PC-3 (cell line): ENCODE measurements at places on chromosomes 16 and 17. TPM values are rescaled to one million over a fixed set of nuclear protein-coding genes. Genes with fewer than 3 reads are reported as not detected.

- no peak overlapping the region for H3K27ac ChIP-seq
- H3K27me3 ChIP-seq: no peaks in the 10 kb centered on the region
- H3K36me3 ChIP-seq: no peaks in the 10 kb centered on the region
- no peak overlapping the region for H3K4me3 ChIP-seq
Measured at GRCh38 chr16:84194470-84195200, 3.7 kb downstream of the ADAD2 start.

- H3K27me3 ChIP-seq: no peaks in the 10 kb centered on the region
- H3K27ac ChIP-seq: no peak overlapping the region
- H3K4me3 ChIP-seq: no peak overlapping the region
- no peaks in the 10 kb centered on the region for H3K36me3 ChIP-seq
- no peak for DNase-seq
Measured at GRCh38 chr17:38864636-38865398, 5.0 kb upstream of the LASP1 start.

- H3K4me1 ChIP-seq: no peaks in the 10 kb centered on the region
- no peaks in the 10 kb centered on the region for H3K27me3 ChIP-seq
- H3K27ac ChIP-seq: no peak overlapping the region
- H3K36me3 ChIP-seq: no peaks in the 10 kb centered on the region
- no peak overlapping the region for H3K4me3 ChIP-seq
Measured at GRCh38 chr16:31785126-31785525, 88.5 kb upstream of the ZNF267 start.

DNA sequence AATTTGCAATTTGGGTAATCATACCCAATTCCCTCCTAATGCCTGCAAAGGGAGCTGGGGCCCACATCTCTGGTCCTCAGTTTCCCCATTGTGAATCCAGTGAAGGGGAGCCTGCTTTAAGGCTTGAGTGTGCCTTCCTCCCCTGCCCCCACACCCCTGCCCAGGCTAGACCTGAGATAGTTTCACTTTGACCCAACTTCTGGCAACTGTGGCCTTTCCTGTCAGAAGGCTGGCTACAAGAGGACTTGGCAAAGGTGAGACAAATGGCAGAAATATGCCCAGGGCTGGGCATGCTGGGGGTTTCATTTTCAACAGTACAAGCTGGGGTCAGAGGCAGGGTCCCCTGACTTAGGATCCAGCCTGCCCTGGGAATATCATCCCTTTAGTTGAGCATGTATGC, 10.0 kb downstream of the SOCS1 start:
- no peak overlapping the region for H3K27ac ChIP-seq
- H3K4me3 ChIP-seq: no peak overlapping the region
- H3K4me1 ChIP-seq: no peaks in the 10 kb centered on the region
- H3K27me3 ChIP-seq: no peaks in the 10 kb centered on the region
- no peaks in the 10 kb centered on the region for H3K36me3 ChIP-seq
- no peak for DNase-seq

DNA sequence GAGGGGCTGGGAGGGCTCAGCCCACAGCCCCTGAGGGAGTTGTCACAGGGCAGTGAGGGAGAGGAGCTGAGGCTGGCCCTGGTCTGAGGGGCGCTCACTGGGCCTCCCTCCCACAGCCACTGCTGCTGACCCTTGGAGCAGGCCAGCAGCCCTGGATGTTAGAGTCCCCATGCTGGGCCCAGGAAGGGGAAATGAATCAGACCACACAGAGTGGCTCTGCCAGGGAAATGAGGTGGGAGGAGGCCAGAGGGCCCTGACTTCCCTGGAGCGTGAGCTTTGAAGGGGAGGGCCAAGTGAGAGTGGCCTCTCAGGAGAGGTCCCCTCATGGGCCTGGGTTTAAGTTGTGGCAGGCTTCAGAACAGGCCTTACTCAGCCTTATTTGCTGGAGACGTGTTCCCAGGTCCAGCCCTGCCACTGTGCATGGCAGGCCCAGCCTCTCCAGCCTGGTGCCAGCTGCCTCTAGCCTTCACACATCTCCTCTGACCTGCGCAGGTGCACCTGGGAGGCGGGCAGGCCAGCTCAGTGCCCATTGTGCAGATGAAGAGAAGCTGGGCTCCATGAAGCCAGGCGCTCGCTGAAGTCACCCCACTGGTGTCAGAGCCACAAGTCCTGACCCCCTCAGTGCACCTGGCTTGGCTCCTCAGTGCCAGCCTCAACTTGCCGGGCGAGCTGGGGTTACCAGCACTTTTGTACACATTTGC, 15.4 kb downstream of the GPT2 start:
- H3K27ac ChIP-seq: no peak overlapping the region
- H3K4me1 ChIP-seq: no peaks in the 10 kb centered on the region
- no peak for DNase-seq
- no peaks in the 10 kb centered on the region for H3K27me3 ChIP-seq

DNA sequence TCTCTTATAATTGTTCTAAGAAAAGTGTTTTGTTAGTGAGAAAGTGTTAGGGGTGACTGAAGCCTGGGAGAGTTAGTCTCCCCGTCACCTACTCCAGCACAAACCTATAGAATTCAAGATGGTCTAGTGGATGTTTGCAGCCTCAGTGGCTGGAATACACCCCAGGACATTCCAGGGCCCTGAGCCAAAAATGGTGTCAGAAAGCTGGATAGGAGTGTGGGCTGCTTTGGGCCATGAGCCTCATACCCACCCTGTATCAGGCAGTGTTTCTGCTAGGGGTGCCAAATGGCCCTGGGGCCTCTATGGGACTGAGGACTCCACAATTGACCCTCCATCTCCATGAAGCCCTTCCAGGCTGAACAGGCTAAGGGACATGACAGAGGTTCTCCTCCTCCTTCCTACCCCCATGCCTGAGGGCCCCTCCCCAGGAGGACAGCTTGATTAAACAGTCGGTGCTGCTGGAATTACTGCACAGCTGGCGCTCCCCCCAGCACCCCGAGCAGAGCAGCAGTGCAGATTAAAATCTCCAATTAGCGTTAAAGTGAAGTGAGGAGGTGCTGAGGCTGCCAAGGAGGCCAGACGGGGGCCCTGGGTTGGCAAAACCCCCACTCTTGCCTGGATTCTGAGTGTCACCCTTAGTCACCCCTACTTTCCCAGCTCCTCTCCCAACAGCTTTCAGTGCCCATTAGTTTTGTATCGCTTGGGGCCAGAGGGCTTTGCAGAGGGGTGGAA, 59.1 kb downstream of the NEUROD2 start:
- H3K36me3 ChIP-seq: no peaks in the 10 kb centered on the region
- H3K27ac ChIP-seq: no peak overlapping the region
- no peak for DNase-seq
- no peak overlapping the region for H3K4me3 ChIP-seq
- H3K27me3 ChIP-seq: no peaks in the 10 kb centered on the region

DNA sequence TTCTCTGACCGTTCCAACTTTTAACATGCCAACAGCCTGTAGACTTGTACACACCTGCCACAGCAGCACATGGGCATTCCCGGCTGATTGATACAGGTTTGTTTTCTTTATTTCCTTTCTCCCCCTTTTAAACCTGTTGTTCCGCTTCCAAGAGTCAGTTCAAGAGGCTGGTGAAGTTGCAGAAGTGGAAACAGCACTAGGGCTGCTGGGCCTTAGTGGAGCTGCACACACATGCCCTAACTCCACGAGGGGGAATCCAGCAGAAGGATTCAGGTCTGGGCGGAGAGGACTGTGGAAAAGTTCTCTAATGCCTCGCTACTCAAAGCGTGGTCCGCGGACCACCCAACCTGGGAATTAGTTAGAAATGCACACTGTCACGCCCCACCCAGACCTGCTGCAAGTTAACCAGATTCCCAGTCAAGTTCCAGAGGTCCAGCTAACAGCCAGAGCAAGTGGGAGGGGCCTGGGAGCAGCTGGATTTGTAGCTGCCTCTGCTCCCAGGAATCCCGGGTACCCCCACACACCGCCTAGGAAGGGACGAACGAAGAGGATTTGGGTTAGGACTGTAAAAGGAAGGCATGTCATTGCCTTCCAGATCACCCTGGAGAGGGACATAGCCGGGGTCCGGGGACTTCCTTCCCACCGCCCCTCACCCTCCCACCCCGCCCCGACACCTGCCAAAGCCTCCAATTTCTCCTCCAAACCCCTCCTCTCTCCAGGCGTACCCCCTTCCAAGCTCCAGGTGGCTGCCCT, 542 bp downstream of the SLC39A11 start:
- no peaks in the 10 kb centered on the region; the same call in 1 of the 2 replicates for H3K36me3 ChIP-seq
- no peaks in the 10 kb centered on the region for H3K27me3 ChIP-seq
- peak; percentile 37 for DNase-seq
- peaks cover 11% of the 10 kb centered on the region for H3K4me1 ChIP-seq
- H3K27ac ChIP-seq: no peak overlapping the region
- H3K4me3 ChIP-seq: peak overlapping the region; percentile 73

The NPIPB6 gene
- total RNA-seq: 0.17 and 2.5 TPM in 2 replicates

The C17orf100 gene
- 0.15 TPM in 1 of 2 replicates, not detected in the other for total RNA-seq

GRCh38 chr16:17083628-17084027, 387.1 kb downstream of the XYLT1 start:
- H3K36me3 ChIP-seq: no peaks in the 10 kb centered on the region
- no peaks in the 10 kb centered on the region for H3K27me3 ChIP-seq
- H3K4me1 ChIP-seq: no peaks in the 10 kb centered on the region
- H3K27ac ChIP-seq: no peak overlapping the region

GRCh38 chr16:14187517-14188338, 116.6 kb downstream of the MRTFB start:
- H3K4me1 ChIP-seq: peaks cover 17% of the 10 kb centered on the region
- DNase-seq: no peak
- no peak overlapping the region for H3K4me3 ChIP-seq
- no peak overlapping the region for H3K27ac ChIP-seq
- H3K27me3 ChIP-seq: no peaks in the 10 kb centered on the region

The C16orf92 gene
- not detected in 2 replicates for total RNA-seq

The PPP1R1B gene
- total RNA-seq: 2.9 and 3.1 TPM in 2 replicates

GRCh38 chr16:14405611-14406537, 224.2 kb downstream of the PARN start:
- no peaks in the 10 kb centered on the region for H3K4me1 ChIP-seq
- H3K36me3 ChIP-seq: no peaks in the 10 kb centered on the region
- no peaks in the 10 kb centered on the region for H3K27me3 ChIP-seq
- H3K4me3 ChIP-seq: no peak overlapping the region
- peak; percentile 16 for DNase-seq

The KRT10 gene
- 18.3 and 24.8 TPM in 2 replicates for total RNA-seq

The KRT24 gene
- total RNA-seq: not detected in 2 replicates

The MYO15B gene
- total RNA-seq: 3.2 and 7.1 TPM in 2 replicates

The CCL7 gene
- total RNA-seq: not detected in 2 replicates

DNA sequence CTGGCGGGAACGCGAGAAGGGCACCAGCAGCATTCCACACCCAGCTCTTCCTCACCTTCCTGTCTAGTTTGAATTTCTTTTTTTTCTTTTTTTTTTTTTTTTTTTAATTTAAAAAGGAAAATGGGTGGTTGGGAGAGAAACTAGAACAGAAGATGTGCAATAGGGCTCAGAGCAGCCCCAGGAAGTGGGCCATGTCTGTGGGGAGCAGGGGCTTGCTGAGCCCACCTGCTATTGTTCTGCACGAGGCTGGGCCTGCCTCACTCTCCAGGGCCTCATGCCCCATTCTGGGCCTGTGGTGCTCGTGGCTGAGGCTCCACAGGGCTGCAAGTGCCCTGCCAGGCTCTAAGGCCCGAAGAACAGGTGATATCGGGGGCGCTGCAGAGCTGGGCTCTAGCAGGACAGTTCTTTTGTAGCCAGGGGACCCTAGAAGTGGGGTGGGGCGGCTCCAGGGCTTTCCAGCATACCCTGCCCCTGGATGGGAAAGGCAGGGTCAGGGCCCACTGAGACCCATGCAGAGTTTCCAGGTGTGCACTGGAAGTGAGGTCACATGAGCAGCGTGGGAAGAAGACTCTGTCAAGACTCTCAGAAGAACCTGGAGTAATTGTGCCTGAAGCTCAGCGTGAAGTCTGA, 12.4 kb downstream of the MRPL27 start:
- peaks cover 34% of the 10 kb centered on the region for H3K36me3 ChIP-seq
- no peaks in the 10 kb centered on the region for H3K4me1 ChIP-seq
- no peak overlapping the region for H3K4me3 ChIP-seq

- H3K4me3 ChIP-seq: no peak overlapping the region
- H3K4me1 ChIP-seq: peaks cover 12% of the 10 kb centered on the region
- H3K27ac ChIP-seq: no peak overlapping the region
- no peak for DNase-seq
Measured at GRCh38 chr16:57419506-57419905, 14.9 kb downstream of the CCL17 start.

DNA sequence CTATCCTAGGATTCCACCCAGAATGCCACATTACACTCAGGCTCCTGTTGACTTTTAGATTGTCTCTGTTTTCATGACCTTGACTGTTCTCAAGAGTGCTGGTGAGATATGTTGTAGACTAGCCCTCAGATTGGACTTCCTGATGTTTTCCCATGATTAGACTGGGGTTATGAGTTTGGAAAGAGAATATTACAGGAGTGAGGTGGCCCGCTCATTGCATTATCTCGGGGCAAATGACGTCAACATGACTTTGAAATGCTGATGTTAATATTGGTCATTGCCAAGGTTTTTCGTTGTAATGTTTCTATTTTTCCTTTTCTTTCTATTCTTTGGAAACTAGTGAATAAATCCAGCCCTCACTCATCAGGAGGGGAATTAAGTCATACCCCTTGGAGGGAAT, 355.7 kb upstream of the MON1B start:
- H3K36me3 ChIP-seq: no peaks in the 10 kb centered on the region
- H3K27me3 ChIP-seq: no peaks in the 10 kb centered on the region; the same call in 1 of the 2 replicates

The NACA2 gene
- total RNA-seq: not detected in 2 replicates

DNA sequence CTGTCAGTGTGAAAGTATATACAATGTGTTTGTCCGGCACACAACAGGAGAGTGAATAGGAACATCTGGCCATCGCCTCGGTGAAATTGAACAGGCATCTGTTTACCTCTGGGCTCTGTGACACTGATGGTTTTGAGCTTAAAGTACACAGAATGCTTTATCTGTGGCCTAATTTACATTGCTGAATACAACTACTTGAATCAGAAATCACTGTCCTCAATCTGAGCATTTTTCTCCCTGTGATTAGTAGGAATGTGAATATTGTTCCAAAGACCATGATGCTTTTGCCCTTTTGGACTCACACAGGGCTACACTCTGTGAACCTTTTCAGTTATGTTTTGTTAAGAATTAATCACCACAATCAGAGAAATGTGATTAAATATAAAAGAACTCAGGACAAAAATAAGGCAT, 323.0 kb upstream of the TBX2 start:
- no peak overlapping the region for H3K27ac ChIP-seq
- no peaks in the 10 kb centered on the region for H3K36me3 ChIP-seq
- DNase-seq: no peak
- no peaks in the 10 kb centered on the region for H3K4me1 ChIP-seq
- H3K4me3 ChIP-seq: no peak overlapping the region

DNA sequence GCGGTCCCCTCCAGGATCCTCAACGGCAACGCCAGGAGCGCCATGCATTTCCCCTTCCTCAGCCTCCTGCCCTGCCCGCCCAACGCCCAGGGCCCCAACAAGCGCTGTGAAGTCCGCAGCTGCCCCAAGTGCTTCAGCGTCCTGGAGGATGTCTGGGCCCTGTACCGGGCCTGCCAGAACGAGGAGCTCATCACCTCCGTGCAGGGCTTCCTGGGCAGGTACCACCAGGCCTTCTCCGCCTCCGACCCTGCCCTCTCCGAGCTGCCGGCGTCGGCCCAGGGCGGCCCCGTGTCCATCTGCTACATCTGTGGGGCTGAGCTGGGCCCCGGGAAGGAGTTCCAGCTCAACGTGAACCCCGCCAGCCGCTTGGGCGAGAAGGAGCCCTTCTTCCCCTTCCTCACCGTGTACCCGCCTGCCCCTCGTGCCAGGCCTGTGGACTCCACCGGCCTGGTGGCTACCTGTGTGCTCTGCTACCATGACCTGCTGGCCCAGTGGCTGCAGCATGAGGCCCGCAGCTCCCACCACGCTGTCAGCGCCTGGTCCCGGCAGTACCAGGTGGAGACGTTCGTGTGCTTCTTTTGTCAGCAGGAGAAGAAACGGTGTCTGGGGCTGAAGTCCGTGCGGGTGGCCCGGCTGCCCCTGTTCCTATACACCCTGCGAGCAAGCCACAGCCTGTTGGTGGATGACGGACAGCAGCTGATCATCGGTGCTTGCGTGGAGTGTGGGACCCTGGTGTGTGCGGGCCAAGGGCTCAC, 58.9 kb upstream of the CIBAR2 start:
- no peak for DNase-seq
- H3K4me1 ChIP-seq: peaks cover 40% of the 10 kb centered on the region
- peak overlapping the region; percentile 72 for H3K4me3 ChIP-seq
- no peak overlapping the region for H3K27ac ChIP-seq
- H3K27me3 ChIP-seq: no peaks in the 10 kb centered on the region
